Activated CD8-positive, alpha-beta memory T cell treated with anti-CD3 and anti-CD28 coated beads for 4 hours (primary cell): ENCODE measurements at places on chromosomes 1 and 21.

DNA sequence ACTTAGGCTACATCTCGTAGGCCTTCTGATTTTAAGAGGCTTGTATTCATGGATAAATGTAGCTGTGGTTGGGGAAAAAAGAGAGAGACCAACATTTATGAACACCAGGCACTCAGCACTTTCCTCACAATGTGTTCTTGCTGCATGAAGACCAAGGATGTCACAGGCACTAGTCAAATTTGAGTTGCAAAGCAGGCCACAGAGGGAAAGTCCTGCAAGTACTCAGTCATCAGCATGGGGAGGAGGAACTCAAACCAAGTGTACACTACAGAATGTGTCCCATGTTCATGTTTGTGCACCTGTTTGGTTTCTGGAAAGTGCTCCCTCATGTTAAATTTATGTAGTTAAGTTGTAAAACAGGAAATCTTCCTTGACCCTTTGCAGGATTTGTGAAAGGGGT is 8.7 kb upstream of the MAP3K7CL start:
- no peak for DNase-seq

DNA sequence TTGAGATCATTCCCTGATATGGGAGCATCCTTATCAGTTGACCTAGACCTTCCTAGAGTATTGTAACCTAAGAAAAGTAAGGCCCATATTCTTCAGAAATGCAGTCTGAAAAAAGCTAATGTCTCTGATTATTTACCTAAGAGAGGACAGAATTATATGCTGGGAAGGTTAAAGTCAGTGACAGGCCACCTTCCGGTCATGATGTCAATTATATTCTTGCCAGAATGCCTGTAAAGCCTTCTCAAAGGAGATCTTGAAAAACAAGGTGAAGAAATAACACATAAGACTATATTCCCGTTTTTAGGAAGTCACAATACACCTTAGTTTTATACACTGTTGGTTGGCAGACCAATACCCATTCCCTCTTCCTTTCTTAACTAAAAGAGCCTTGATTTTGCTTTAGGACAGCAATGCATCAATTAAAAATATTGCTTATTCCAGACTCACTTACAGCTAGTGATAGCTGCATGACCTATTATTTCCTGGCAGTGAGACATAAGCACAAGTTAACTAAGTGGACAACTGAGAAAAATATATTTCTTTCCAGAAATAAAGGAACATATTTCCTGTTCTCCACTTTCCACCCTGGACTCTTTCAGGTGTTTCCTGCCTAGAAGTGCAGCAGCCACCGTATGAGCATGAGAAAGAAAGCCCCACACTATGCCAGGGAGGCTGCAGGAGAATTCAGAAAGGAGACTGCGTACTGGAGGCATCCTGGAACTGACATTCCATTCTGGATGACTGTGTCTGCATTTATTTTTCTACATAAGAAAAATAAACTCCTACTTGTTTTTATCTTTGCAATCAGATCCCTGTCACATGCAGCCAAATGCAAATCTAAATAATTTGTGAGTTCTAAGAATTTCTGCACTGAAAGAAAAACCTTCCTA is 332.9 kb upstream of the PTBP2 start:
- DNase-seq = no peak

- DNase-seq = no peak
Observed at GRCh38 chr1:28118640-28119307, 30.4 kb upstream of the EYA3 start.

- no peak for DNase-seq
Observed at GRCh38 chr1:212692774-212693644, 6.6 kb downstream of the BATF3 start.

DNA sequence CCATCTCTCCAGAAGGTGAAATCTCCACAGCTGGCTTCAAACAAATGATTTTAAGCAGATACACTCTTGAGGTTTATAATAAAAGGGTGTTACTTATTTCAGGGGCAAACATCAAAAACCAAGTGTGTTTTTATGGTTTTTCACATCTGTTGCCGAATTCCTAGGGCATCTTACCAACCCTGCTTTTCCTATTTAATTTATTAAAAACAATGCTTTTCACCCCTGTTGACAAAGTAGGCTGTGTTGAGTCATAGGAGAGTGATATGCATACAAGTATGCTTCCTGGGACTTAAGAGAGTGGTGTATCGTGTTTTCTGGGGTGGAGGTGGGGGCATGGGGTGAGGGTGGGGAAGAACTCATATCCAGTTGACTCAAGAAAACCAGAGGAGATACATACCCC is 29.3 kb upstream of the IL20 start:
- no peak for DNase-seq
